ENCODE measurements at places on chromosomes 6 and 20. TPM values are rescaled to one million over a fixed set of nuclear protein-coding genes. Genes with fewer than 3 reads are reported as not detected.

MMS22L gene
- 4.8 TPM for total RNA-seq

PDYN gene
- not detected for total RNA-seq

CYB5R4 gene
- 7.6 TPM for total RNA-seq

BPIFB4 gene
- not detected for total RNA-seq

PPP1R16B gene
- total RNA-seq: not detected

SRSF3 gene
- total RNA-seq: 199 TPM

ARMC12 gene
- total RNA-seq: not detected

LY6G6F gene
- total RNA-seq: not detected

ZMYND8 gene
- 27.6 TPM for total RNA-seq

OR2W1 gene
- not detected for total RNA-seq

FAM217A gene
- total RNA-seq: not detected

GPX6 gene
- total RNA-seq: not detected

PDE10A gene
- 2.0 TPM for total RNA-seq

TCP1 gene
- total RNA-seq: 327 TPM

C20orf173 gene
- not detected for total RNA-seq

AHI1 gene
- 27.8 TPM for total RNA-seq

KIAA0408 gene
- total RNA-seq: 1.1 TPM

HLA-DMB gene
- not detected for total RNA-seq

KCNB1 gene
- under 0.01 TPM for total RNA-seq

FOXF2 gene
- 4.6 TPM for total RNA-seq

RBM12 gene
- 42.5 TPM for total RNA-seq

WFDC12 gene
- total RNA-seq: not detected

SLC25A27 gene
- 1.1 TPM for total RNA-seq

TAB2 gene
- 25.4 TPM for total RNA-seq

ADGB gene
- not detected for total RNA-seq

HDGFL1 gene
- not detected for total RNA-seq

CD109 gene
- total RNA-seq: 80.0 TPM

OR2H1 gene
- total RNA-seq: not detected
